ENCODE measurements at places on chromosomes 6 and 20.
A peak's percentile ranks its signal among the peaks of the same experiment; 100 is the strongest.

GRCh38 chr6:151324488-151324825 lies 66.9 kb downstream of the ZBTB2 start:
- DNase-seq: no peak

- DNase-seq: peak; percentile 63
Measured at GRCh38 chr20:25865715-25866656, 169.3 kb upstream of the ZNF337 start.

- DNase-seq: no peak
Measured at GRCh38 chr6:17984812-17985670, 2.4 kb downstream of the KIF13A start.

- DNase-seq: no peak
Measured at GRCh38 chr6:16583144-16583762, 178.0 kb downstream of the ATXN1 start.

- DNase-seq: no peak
Measured at GRCh38 chr20:1130847-1131246, 12.4 kb downstream of the PSMF1 start.

DNA sequence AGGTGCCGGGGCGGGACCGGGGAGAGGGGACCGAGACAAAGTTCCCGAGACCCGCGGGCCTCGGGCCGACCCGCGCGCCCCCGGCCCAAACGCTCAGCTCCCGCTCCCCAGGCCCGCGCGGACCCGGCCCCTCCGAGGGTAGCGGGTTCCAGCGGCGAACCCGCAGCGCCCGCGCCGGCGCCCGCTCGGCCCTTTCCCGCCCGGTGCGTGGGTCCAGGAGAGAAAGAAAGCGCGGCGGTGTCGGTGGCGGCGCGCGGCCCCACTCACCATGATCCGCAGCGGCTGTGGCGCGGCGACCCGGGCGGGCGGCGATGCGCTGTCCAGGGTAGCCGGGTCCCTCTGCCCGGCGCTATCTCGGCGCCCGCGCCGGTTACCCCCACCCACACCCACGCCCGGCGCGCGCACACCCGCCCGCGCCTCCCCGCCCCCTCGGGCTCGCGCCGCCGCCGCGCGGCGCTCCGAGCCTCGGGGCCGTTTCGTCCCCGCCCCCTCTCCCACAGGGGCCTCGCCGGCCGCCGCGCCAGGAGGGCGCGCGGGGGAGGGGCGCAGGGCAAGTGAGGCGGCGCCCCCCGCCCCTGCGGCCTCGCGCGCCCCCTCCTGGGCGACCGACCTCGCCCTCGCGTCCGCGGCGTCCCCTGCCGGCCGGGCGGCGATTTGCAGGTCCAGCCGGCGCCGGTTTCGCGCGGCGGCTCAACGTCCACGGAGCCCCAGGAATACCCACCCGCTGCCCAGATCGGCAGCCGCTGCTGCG lies at the start of gene ELOVL2:
ELOVL2 (minus strand) TSS at position 345 of the 751 bp plus-strand sequence; CDS start at position 270, 75 bp downstream.
- peak; percentile 1 for DNase-seq

Measured in activated CD4-positive, alpha-beta T cell treated with anti-CD3 and anti-CD28 coated beads for 4 hours (primary cell).